Ovary (tissue), 10 donors: ENCODE measurements at places on chromosomes 4 and X.

- DNase-seq = no peak
Observed at GRCh38 chr4:76957004-76957738, 7.6 kb downstream of the SEPTIN11 start.

DNA sequence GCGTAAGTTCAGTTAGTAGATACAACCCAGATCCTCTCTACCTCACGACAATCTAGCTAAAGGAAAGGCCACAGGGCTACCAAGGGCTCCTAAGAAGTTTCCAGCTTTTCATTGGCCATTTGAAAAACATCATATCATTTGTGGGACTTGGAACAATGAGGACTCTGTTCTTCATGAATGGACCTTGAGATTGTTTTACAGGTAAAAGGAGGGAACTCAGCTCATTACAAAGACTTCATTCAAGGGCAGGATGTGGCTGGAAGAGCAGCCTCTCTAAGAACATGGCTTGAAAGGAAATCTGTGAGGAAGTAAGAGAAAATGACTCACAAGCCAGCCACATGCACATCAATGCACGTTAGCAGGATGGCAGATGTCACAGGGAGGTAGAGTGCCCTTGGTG lies 105.9 kb upstream of the SLC7A11 start:
- DNase-seq = no peak

- peak; percentile 28 for DNase-seq
Observed at GRCh38 chr4:37827030-37827685, 672 bp downstream of the PGM2 start.

DNA sequence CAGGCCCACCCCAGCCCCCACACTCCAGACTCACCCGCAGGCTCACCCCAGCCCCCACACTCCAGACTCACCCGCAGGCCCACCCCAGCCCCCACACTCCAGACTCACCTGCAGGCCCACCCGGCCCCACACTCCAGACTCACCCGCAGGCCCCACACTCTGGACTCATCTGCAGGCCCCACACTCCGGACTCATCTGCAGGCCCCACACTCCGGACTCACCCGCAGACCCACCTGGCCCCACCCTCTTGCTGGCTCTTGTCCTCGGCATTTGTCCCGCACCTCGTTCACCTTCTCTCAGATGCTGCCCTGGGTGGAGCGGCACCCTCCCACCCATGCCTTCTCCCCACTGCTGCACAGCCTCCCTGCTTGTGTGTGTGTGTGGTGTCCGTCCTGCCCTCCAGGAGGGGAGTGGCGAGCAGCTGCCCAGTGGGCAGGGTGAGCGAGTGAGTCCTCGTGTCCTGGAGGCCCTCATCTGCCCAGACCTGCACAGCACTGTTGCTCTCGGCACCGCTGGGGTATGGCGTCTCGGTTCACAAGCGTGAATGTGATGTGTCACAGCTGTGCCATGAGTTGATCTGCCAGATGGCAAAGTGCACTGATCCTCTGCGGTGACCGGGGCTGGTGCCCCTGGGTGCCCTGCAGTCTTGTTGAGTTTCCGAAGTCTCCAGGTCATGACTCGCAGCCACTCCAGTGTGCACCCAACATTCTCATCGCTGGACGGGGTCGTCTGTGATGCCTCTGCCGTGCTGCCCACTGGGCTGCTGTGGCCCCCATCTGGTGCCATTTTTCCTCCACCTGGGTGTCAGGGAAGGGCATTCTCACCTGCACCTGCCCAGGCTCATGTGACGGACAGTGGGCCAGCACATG lies 27.7 kb downstream of the MAEA start:
- no peak for DNase-seq

DNA sequence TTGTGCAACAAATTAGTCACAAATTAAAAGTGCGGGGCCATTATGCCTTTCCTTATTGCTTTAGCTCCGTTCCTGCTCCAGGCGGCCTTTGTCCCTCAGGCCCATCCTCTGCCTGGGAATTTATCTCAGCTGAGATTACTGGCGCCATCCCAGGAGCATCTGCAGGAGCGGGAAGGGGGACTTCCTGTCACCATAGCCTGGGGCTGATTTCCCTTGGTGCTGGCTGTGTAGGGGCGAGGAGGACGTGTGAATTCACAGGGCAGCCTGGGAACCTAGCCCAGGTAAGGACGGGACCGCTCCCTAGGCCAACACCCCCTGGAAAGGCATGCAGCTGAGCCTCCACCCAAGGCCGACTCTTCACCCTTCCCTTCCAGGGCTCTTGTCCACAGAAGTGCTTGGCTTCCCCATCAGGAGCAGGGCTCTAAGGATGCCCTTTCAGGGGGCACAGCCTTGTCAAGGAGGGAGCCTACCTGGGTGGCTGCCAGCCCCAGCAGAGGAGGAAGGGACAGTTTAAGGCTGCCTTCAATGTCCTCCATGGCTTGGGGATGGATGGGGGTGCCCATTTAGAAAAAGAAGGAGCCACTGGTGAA lies 72.6 kb upstream of the NKX1-1 start:
- no peak for DNase-seq

DNA sequence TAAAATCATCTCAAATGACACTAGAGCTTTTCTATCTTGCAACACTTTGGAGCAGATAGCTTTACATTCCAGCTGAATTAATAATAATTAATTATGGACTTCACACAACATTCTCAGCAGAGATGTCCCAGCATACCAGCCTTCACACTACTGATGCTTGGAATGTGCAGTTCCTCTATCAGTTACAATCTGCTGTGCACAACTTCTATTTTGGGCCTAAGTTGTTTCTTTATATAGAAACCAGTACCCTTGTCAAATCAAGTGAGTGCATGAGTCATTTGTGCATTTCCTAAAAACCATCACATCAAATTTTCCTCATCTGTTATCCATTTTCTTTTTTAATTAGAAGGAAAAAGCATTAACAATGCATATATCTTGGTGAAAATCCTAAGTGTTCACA lies 8.8 kb upstream of the RASL11B start:
- DNase-seq = no peak

- no peak for DNase-seq
Observed at GRCh38 chr4:29058531-29058930, 1661.6 kb upstream of the PCDH7 start.

DNA sequence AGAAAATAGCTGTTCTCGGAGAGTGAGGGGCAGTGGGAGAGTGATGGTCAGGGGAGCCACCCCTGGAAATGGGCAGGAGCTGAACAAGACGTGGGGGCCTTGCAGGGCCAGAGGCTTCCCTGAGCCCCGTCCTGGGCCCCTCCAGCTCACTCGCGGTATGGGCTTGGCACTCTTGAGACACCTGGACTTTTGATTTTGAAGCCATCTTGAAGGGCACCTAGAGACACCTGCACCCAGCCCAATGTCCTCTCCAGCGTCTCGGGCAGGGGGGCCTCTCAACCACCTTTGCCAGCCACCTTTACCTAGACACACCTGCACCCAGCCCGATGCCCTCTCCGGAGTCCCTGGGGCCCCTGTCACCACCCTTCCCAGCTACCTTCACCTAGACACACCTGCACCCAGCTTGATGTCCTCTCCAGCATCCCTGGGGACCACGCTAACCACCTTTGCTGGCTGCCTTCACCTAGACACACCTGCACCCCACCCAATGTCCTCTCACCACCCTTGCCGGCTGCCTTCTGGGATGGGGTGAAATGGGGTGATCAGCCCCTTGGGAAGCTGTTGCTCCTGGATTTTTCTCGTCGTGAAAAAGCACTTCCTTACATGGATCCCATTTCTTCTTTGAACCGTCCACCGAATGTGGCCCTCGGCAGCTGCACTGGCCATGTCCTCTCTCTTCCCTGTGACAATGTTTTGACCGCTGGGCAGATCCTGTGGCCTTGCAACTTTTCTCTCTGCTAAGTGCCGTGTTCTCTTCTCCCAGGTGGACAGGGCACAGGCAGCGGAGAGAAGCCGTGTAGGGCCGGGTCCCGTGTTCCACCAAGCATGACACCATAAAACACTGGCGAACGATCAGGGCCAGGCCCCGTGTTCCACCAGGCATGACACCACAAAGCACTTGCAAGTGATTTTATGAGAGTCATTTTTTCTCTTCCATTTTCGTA lies 47.5 kb downstream of the CPZ start:
- DNase-seq = no peak

DNA sequence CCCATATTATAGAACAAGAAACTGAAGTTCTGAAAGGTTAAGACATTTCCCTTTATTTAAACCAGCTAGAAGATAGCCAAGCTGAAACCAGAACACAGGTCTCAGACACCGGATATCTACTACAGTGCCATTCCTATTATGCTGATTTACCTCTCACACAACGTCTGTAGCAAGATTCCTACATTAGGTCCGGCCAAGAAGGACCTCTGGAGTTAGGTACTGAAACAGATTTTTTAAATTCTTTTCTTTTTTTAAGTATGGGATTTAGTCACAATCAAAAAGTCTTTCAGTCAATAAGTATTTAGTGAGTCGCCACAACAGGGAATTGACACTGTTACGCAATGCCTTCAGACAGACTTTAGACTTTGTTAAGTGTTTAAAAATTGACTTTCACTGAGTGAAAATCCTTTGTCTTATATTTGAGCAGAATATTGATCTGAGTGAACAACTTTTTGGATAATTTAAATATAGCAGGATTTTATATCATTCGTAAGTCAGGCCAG lies 26.5 kb upstream of the SPANXN4 start:
- no peak for DNase-seq

DNA sequence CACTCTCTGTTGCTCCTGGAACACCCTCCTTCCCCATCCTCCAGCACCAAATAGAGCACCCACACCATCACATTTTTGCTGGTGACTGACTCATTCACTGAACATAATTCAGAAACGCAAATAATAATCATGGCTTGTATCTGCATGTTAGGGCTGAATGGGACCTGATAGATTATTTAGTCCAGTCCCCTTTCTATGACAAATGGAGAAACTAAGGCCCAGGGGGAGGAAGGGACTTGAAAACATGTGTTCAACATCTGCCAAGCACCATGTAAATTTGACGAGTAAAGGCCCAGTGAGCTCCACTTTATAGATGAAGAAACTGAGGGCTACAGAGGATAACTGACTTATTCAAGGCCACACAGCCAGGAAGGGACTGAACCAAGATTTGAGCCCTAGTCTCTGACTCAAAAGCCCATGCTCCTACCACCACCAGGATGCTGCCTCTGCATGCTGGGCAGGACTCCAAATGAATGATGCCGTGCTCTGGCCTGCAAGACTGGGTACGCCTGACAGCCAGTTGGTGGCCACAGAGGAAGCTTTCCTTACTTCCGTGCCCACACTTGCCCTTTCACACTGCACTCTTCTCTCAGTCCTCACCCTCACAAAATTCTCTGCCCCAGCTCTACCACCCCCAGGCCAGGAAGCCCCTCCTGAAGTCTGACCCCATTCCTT lies 133.3 kb upstream of the PJA1 start:
- no peak for DNase-seq

DNA sequence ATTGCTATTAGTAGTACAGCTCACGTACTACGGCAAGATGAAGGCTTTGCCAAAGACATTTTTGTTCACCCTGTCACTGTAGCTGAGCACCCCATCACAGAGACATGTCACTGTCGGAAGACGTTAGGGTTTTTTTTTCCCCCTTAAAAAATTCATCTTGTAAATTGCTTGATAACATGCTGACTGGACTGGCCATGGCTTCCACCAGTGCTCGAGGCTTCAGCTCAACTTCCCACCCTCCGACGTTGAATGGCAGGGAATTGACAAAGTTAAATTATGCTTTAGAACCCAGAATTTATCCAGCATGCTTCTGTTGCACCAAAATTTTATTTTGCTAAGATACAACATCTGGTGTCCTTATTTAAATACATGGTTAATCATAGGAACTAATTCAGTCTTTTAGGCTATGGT lies 707 bp upstream of the OTUD4 start:
- no peak for DNase-seq

- DNase-seq = no peak
Observed at GRCh38 chrX:113868177-113868576, 715.7 kb upstream of the HTR2C start.

DNA sequence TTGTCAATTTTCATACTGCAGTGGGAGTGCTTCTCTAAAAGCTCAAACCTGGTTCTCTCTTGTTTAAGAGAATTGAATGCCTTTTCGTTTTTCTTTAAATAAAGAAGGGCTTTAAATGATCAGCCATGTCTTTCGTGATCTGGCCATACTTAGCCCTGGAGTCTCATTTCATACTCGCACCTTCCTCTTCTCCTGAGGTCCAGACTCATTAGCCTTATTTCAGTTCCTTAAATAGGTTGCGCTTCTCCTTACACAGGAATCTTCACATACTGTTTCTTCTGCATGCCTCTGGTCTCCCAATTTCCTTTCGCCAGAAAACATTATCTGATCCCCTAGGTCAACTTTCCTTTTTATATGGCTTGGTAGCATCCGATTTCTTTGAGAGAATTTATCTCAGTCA lies 565.6 kb upstream of the TENM3 start:
- no peak for DNase-seq

DNA sequence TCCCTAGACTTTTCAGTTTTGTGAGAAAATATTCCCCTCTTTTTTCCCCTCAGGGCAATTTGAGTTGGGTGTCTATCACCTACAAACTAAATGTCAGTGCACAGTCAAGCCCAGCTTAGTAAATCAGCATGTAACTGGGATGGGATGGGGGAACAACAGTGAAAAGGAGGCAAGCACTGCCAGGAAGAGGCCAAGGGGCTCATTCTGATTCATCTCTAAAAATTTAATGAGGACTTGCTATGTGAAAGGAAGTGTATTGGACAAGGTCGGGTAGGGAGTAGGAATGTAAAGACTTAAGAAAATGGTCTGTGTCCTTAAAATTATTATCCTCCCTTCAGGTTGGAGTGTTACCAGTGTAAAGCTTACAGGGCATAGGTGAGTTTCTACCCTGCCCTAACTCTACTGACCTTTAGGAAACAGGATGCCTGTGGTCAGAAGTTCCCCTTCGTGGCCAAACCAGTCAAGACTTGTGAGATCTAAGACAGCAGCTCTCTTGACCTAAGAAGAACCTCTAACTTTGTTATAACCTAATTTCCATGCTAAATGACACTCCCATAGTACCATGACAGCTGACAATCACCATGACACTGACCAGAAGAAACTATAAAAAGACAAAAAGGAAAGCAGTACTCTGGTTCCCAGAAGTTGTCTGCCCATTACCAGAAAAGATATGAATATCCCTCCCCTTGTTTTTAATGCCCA lies 194.4 kb upstream of the LDB2 start:
- DNase-seq = no peak

DNA sequence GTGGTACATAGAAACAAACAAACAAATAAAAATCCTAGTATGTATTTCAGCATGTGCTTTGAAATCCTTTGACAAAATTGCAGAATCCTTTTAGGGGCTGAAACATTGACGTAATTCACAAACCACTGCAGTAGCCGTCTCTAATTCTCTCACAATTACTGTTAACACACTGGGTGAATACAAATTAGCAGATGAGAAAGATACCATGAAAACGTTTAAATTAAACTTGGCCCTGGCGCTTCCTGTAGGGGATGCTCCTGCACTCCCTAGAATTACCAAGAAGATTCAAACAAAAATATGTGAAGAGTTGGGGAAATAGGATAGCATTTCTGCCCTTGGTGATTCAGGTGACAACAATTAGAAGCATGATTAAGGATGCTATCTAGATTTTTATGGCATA lies 772.5 kb upstream of the PRKX start:
- no peak for DNase-seq

DNA sequence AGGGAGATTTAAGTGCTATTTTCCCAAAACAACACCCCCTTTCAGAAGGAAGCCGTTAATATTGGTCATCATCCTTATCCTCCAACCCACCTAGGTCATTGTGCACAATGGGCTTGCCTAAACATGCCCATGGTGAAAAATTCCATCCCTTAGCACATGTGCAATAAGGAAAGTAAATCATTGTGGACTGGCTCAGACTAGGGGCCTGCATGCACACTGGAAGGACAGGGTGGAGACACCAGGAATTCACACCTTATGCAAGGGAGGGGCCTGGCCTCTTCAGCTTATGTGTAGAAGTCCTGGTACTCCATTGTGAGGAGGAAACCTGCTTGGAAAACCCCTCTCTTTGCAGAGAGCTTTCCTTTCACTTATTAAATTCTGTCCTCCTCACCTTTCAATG lies 311.4 kb upstream of the NDST4 start:
- DNase-seq = no peak
